Naive B cell (primary cell): ENCODE measurements at places on chromosomes 16 and 17.

DNA sequence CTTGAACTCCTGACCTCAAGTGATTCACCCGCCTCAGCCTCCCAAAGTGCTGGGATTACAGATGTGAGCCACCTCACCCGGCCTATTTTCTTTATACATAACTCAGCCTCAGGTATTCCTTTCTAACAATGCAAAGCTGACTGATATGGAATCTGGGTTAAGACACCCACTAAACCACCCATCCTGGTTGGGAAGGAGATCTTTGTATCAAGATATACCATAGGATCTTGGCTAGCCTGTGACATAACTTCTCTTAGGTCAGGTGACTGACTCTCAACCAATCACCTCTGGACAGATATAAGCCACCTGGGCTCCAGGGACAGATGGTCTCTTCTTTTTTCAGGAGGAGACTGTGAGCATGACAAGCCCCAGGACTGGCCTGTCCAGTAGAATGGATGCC, 51.2 kb upstream of the NKD1 start:
- no peak for DNase-seq

- DNase-seq: peak; percentile 88
Measured at GRCh38 chr17:28737770-28738679, 5.8 kb upstream of the TRAF4 start.

DNA sequence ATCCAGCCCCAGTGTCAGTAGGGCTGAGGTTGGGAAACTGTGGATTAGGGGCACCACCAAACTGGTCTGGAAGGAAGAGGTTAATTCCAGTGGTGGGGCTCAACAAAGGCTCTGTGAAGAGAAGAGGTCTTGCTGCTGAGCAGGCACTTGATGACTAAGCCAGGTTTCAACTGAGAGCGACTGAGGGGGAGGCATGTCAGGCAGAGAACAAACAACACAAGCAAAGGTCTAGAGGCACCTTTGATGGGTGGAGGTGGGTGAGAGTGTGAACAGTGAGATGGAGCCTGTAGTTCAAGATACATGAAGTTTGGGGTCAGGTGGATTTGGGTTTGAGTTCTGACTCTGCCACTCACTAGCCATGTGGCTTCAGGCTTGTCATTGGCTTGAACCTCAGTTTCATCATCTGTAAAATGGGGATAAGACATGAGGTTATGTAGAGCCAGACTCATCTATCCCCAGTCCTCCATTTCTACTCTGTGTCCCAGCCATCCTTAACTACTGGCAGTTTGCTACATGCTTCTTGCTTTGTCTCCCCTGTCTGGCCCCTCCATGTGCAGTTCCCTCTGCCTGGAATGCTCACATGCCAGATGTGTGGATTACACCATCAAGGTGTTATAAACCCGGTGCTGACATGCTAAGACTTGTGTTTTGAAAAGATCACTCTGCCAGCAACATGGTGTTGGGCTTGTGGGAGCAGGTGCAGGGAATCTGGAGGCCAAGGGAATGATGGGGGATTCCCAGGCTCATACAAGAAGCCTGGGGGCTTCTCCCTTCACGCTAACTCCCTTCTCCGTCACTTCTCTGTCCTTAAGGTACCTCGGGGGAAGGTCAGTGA, 3.0 kb upstream of the RMI2 start:
- no peak for DNase-seq

DNA sequence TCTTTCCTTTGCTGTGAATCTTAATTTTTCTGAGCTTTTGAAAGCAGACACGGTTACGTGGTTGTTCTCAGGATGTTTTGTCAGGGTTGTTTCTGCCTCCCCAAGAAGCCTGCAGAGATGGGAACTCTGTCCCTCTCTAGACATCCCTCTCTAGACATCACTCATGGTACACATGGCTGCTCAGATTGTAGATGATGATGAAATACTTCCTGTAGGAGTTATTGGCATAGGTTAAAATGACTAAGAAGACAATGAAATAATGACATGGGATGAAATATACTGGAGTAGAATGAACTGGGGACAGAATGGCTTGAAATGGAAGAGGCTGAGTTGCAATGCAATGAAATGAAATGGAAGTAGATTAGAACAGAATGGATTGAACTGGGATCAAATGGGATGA, 253.4 kb downstream of the SHISA9 start:
- DNase-seq: no peak

- DNase-seq: no peak
Measured at GRCh38 chr17:78252701-78253635, 21.5 kb downstream of the TMEM235 start.

- no peak for DNase-seq
Measured at GRCh38 chr16:57146735-57147134, 39.1 kb downstream of the PSME3IP1 start.

GRCh38 chr17:12282056-12282455, 261.4 kb downstream of the MAP2K4 start:
- DNase-seq: no peak

DNA sequence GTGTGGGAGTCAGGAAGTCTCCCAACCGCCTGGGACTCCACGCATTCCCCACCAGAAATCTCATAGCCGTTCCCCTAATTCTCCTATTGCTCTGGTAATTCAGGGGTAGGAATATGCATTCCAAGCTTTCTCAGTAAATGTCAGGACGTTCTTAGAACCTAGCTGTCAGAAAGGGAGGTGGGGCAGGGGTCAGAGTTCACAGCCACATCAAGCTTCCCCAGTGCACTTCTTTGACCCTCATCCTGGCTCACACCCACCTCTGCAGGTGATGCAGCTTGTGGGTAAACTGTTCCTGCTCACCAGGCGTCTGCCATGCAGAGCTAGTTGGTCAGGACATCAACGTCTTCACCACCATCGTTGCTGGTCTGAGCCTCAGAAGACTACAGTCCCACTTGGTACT, 14.0 kb upstream of the IL27 start:
- DNase-seq: no peak

- no peak for DNase-seq
Measured at GRCh38 chr17:42422958-42423712, at the start of gene CAVIN1. TSS of gene CAVIN1 (minus strand) at chr17:42423256. CDS start at chr17:42423097, 159 bp downstream.

DNA sequence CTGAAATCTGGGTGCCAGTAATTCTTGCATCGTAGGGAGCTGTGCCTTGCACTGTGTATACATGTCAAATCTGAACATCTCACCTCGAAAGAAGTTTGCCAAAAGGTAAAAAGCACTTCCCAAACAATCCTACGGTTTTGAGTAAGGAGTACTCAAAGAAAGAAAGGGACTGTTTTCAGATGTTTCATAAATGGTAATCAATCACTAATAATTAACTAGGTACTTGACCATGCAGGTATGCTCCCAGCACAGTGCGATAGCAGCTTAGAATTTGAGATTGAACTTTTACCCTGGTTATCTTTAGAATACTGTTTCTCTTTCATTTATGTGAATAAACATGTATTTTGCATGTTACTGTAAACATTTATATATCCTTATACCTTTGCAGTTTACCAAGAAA, 39.0 kb downstream of the PRKCA start:
- no peak for DNase-seq

GRCh38 chr16:67593288-67593687, 31.0 kb downstream of the CTCF start:
- DNase-seq: no peak

GRCh38 chr17:78709119-78709681, 72.9 kb downstream of the CYTH1 start:
- DNase-seq: peak; percentile 41

GRCh38 chr17:35448899-35449227, 297 bp upstream of the SLFN13 start:
- DNase-seq: no peak

GRCh38 chr16:49505556-49505955, 132.0 kb downstream of the C16orf78 start:
- DNase-seq: no peak

DNA sequence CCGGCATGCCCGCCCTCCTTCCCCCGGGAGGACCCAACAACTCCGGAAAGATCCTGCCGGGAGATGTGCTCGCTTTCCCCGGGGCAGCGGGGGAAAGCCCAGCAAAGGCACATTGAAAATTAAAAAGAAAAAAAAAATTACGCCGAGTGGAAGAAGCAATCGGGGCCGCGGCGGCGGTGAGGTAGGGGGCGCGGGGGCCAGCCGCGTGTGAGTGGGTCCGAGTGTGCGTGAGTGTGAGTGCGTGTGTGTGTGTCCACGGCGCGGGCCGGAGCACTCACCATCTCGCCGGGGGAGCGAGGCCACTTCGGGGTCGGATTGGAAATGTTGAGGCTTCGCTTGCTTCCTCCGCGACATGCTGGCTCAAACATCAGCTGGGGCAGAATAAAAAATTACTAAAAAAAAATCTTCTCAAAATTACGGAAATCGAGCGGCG, at the start of gene SALL1:
Gene SALL1 (minus strand): TSS at position 383 of the 433 bp plus-strand sequence. CDS start 29 bp downstream, at position 354.
- no peak for DNase-seq

GRCh38 chr16:65786916-65787315, 579.6 kb upstream of the CDH5 start:
- DNase-seq: no peak

GRCh38 chr16:50210266-50211038, 55.9 kb upstream of the ADCY7 start:
- peak; percentile 25 for DNase-seq

DNA sequence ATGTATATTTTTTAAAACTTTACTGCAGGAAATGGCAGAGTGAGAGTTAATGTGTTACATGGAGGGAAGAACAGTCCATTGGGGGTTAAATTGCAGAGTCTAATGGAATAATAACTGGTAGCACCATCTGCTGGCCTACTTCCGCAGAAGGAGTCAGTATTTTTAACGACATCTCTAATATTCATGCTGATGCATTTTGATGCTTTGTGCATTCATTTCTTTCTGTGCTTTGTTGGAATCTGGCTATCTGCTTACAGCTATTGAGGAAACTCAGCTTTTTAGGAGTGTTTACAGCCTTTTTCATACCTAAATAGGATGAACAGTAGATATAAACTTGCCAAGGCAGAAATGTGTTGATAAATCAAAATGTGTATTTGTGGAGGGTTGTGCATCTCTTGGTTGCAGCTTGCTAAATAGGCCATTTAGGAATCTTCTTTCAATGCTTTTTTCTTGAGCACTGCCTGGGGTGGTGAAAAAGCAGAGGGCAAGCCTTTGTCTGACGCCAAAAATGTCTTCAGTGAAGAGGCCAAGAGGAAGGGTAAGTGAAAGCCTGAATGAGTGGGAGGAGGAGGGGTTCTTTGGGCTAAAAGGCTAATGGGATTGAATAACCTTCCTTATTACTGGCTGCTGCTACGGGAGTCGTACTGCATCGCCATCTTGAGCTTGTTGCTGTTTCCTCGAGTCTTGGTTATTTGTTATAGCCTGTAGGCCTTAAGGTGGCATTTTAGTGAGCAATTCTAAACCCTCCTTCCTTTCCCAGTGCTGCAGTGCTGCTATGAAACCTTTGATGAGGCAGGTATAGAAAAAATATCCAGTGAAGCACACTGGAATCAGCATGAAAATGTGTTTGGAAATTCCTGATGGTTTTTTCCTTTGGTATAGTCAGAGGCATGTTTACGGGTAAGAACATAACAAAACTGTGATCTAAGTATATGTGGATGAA, 153.3 kb downstream of the CHD9 start:
- DNase-seq: peak; percentile 59

DNA sequence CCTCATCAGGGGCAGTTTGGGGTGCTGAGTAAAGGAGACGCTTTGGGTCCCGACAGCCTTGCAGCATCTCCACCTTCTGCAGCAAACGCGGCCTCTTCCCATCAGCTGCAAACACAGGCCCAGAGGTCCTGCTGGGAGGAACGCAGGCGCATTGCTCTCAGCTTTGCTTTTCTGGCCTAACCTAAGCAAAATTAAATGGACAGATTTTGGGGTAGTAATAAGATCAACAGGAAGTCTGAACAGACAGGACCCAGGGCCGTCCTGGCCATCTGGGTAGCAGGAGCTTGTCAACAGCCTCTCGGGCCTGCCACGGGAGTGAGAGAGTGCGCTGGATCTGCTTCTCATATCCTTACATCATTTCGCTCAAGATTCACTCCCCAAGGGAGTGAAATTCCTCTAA, 7.2 kb downstream of the NUBP1 start:
- no peak for DNase-seq

- no peak for DNase-seq
Measured at GRCh38 chr16:7887316-7887715, 554.7 kb downstream of the RBFOX1 start.

- DNase-seq: no peak
Measured at GRCh38 chr16:62596125-62596524, 559.9 kb upstream of the CDH8 start.

DNA sequence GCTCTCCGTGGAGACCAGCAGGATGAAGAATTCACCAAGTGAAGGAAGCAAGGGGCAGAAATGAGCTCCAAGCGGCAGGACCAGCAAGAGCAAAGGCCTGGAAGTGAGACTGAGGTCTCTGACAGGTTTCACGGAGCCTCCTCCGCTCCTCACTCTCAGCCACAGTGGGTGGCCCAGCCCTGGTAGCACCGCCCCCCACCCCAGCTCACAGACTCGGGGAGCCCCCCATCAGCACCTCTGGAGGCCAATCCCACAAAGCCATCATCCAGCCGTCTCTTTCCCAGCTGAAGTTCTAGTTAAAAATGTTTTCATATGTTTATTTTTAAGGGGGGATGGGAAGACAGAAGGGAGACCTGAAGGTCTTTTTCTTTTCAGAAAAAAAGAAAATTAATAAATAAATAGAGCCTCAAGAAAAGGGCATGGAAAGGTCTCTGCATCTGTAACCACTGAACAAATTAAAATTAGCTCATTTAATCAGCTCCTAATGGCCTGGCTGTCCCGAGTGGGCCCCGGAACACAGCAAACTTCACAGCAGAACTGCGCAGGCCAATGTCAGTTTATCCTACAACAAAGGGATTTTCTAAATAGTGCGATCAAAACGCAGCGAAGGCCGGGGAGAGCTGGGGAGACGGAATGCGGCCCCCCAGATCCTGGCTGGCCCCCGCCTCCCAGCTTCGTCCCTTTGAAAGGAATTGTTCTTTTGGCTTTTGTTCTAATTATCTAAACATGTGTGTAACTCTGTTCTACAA, 190.3 kb downstream of the ZNF423 start:
- no peak for DNase-seq

DNA sequence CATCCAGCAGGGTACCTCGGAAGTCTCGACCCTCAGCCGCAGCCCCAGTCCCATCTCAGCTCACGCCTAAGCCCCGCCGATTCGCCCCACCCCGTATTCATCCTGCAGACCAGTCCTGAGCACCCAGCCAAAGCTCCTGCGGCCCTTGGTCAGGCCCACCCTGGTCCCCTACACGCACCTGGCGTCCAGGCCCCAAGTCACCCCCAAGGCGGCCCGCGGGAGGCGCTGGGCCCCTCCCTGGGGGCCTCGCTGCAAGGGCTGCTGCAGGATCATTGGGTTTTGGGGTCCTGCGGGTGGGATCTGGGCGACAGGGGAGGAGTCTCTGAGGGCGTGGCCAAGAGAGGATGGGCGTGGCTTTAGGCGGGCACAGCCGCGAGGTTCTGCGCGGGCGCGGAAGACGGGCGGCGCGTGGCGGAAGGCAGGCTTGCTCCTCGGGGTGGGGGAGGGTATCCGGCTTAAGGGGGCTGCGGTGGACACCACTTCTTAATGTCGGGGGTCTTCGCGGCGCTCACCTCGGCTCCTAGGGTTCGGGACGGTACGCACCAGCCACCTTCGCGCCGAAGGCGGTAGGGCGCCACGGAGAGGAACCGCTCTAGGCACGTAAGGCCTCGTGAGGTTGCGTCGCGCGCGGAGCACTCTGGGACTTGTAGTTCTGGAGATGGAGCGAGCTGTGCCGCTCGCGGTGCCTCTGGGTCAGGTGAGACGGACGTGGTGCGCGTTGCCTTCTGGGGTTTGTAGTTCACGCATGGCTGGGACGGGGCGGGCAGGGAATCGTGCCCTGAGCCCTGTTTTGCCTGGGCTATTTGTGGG, at the start of the genes HCFC1R1 and THOC6:
Gene HCFC1R1 (minus strand): TSS at position 274 of the 810 bp plus-strand sequence. CDS start 1 bp downstream, at position 273.
Gene THOC6 (plus strand): TSS at position 367 of the 810 bp plus-strand sequence. CDS start 292 bp downstream, at position 659.
- peak; percentile 94 for DNase-seq

- no peak for DNase-seq
Measured at GRCh38 chr16:19235886-19236285, 49.6 kb upstream of the CLEC19A start.
